Endodermal cell (in vitro differentiated cells): ENCODE measurements at places on chromosomes 3 and 15.

- DNase-seq, result no peak
Measured at GRCh38 chr3:16896820-16897219, 12.1 kb downstream of the PLCL2 start.

- no peak for DNase-seq
Measured at GRCh38 chr3:69938061-69938460, 61.5 kb upstream of the SAMMSON start.

DNA sequence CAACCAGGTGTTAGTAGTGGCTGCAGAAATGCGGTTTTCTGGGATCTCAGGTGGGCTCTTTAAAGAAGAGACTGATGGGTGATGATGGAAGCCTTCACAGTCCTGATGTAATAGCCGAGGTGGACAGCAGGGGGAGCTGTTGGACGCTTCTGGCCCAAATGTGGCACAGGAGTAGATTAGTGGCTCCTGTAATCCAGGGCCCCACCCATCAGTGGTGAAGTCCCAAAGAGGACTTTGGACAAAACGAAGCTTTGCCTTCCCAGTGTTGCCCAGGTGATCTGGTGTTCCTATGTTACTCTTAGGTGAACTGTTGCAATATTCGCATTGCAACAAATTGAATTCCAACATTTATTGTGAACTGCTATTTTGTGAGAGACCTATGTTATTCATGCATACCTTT, 31.8 kb upstream of the MYZAP start:
- peak; percentile 94 for DNase-seq

DNA sequence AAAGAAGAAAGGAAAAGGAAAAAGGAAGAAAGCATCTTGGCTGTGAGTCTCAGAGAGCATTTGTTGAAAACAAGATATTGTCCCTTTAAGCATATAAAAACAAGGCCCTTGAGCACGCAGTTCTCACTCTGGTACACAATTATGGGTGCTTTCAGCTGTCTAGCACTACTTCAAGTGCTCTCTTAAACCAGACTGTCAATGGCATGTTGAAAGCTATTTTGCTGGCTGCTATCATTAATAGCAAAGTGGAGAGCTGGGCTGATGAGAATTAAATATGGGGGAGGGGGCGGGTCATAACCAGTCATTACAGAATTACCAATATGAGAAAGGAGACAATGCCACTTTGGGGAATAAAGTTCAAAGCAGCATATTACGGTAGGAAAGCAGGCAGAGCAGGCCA, 9.3 kb downstream of the TLE3 start:
- no peak for DNase-seq

GRCh38 chr3:178420033-178420432, 116.2 kb upstream of the KCNMB2 start:
- DNase-seq, result no peak

- no peak for DNase-seq
Measured at GRCh38 chr15:101804375-101804774, 1.1 kb downstream of the OR4F6 start.

GRCh38 chr3:178588628-178589027, 52.4 kb downstream of the KCNMB2 start:
- DNase-seq, result no peak

- no peak for DNase-seq
Measured at GRCh38 chr15:80550908-80551260, 144.2 kb upstream of the ABHD17C start.

- DNase-seq, result no peak
Measured at GRCh38 chr15:85174521-85174920, 192.9 kb downstream of the PDE8A start.

GRCh38 chr3:182136008-182136910, 424.5 kb downstream of the SOX2 start:
- no peak for DNase-seq

- no peak for DNase-seq
Measured at GRCh38 chr3:167973901-167974300, 121.8 kb downstream of the GOLIM4 start.

- no peak for DNase-seq
Measured at GRCh38 chr3:188279502-188280335, 125.8 kb downstream of the LPP start.

- DNase-seq, result peak; percentile 59
Measured at GRCh38 chr3:183158551-183159006, 4.0 kb downstream of the LAMP3 start.

DNA sequence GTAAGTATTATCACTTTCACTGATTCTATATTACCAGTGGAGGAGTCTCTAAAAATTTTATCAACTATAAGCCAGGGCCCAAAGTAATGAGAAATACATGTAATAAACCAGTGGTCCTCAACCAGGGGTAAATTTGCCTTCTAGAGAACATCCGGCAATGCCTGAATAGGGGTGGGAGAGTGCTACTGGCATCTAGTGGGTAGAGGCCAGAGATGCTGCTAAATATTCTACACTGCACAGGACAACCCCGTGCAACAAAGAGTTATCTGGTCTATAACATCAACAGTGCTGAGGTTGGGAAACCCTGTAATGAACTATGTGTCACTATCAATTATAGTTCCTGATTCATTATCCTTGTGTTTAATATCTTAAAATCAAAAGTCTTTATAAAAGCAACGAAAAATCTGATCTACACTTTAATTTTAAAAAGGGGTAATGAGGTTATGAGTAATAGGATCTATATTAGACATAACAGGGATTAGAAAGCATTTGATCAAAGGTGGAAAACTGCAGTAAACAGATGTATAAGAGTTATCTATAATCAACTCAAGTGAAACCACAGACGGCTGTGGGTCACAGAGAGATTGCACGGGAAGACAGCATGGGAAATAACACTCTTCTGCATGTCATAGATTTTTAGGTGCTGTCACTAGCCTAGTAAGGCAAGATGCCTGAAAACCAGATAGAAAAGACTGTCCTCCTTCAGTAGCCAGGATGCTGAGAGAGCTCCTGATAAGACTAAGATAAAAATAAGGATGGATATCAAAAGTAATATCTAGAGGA, 2.0 kb downstream of the LYSMD2 start:
- DNase-seq, result no peak

GRCh38 chr3:98843266-98843959, 58.1 kb downstream of the DCBLD2 start:
- DNase-seq, result no peak

- DNase-seq, result peak; percentile 92
Measured at GRCh38 chr3:43691120-43691995, 620 bp downstream of the ABHD5 start.

DNA sequence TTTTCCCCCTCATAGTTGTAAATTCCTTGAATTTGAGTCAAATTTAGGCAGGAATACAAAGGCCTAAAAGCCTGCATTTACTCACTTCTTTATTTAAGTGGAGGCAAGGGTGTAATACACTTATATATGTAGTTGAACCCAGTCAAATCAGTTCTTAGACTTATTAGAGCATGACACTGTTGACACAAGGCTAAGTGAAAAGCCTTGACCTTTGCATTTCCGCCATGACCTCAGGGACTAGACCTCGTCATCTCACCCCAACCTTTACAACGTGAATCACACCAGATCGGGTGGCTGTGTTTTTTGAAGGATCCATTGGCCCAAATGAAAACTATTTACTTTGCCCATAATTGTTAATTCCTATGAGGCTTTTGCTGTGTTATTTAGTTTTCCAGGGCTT, 774.4 kb downstream of the ROBO1 start:
- no peak for DNase-seq

DNA sequence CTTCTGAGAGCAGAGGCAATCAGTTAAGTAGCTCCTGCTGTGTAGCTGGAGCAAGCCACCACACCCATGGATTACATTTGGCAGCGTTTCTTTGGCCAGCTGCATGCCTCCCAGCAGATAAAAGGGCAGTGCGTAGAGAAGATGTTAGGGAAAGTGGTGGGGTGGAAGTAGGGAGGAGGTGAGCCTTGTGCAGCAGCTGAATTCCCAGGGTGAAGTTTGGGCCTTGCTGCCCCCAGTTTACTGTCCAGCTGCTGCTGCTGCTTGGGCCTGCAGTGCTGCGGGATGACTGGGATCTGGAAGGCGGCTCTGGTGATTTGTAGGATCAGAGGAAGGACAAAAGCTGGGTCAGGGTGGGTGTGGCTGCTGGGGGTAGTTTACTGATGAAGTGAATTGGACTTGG, 318.7 kb upstream of the C2CD4B start:
- DNase-seq, result peak; percentile 53

DNA sequence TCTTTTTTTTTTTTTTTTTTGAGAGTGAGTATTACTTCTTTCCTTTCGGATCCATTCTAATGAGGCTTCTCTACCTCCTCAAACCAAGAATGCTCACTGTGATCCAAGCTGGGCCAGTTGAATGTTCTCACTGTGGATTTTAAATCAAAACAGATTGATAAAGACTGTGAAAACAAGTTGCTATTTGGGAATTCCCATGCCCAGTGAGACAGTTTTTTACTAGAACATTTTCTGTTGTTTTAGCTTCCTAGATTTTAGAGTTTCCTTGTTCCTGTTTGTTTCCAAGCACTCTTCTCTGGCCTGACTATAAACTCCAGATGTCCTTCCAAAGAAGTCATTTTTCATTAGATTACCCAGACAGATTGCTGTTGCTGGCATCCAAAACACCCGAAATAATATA, 60.1 kb upstream of the GALNT15 start:
- no peak for DNase-seq

DNA sequence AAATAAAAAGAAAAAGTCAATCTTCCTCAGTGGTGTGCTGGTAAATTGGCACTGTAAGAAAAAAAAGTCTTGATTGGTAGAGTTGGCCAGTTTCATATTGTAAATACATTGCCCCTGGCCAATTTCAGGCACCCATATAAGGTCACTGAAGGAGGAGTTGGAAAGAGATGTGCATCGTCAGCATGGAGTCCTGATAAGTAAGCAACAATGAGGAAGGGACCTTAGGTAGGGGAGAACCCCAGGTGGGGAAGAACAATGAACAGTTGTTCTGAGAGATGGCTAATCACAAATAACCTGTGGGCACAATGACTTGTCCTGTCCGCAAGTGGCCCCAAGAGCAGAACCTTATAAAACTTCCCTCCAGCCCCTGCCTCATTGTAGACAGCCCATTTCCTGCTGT, 8.6 kb upstream of the CYP8B1 start:
- peak; percentile 70 for DNase-seq

DNA sequence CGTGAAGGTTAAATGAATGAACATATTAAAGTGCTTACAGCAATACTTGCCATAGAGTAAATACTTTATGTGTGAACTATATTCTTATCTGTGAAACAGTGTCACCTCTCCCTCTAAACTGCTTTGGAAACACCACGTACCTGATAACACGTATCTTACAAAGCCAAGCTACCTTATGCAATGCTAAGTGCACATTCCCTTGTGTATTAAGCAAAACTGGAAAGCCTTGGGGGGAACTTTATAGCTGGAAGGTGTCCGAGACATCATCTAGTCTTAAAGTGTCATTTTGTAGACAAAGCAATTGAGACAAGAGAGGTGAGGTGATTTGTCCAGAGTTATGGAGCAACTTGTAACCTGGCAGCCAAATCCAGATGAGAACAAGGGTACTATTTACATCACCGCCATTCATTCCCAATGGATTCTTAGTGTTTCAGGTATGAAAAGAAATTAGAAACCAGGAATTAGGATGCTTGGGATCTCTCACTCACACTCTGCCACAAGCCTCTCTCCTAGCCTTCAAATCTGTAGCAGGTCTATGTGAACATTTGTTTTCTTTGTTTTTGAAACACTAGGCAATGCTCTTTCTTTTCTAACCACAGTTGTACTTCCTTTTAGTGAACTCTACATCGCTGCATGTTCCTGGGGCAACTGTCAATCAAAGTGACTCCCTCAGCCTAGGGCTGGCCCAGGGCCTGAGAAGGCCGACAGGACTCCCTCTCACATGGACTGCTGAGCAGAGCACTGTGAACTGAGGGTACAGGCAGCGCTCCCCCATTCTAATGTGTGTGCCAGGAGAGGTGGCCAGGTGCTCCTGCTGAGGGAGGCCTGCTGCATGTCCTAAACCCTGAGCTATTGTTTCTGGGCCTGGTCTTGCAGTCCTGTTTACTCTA, 13.9 kb upstream of the MGLL start:
- DNase-seq, result no peak

- no peak for DNase-seq
Measured at GRCh38 chr3:148642616-148643015, 55.1 kb upstream of the AGTR1 start.

- no peak for DNase-seq
Measured at GRCh38 chr3:156825795-156826143, 384 bp upstream of the LEKR1 start.

DNA sequence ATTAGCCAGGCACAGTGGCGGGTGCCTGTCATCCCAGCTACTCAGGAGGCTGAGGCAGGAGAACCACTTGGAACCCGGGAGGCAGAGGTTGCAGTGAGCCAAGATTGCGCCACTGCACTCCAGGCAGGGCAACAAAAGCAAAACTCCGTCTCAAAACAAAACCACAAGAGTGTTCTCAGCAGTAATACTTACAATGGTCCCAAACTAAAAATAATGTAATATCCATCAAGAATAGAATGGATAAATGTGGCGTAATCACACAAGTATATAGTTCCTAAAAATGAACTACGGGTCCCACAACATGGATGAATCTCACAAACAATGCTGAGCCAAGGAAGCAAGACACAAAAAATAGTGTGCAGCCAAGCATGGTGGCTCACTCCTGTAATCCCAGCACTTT, 39.2 kb downstream of the STAG1 start:
- DNase-seq, result no peak

GRCh38 chr15:65979837-65980236, 110.5 kb downstream of the RAB11A start:
- DNase-seq, result no peak
